DMS 273 treated with DMSO at 0.1 percent for 48 hours (cell line): ENCODE measurements at places on chromosomes 11 and 22.

DNA sequence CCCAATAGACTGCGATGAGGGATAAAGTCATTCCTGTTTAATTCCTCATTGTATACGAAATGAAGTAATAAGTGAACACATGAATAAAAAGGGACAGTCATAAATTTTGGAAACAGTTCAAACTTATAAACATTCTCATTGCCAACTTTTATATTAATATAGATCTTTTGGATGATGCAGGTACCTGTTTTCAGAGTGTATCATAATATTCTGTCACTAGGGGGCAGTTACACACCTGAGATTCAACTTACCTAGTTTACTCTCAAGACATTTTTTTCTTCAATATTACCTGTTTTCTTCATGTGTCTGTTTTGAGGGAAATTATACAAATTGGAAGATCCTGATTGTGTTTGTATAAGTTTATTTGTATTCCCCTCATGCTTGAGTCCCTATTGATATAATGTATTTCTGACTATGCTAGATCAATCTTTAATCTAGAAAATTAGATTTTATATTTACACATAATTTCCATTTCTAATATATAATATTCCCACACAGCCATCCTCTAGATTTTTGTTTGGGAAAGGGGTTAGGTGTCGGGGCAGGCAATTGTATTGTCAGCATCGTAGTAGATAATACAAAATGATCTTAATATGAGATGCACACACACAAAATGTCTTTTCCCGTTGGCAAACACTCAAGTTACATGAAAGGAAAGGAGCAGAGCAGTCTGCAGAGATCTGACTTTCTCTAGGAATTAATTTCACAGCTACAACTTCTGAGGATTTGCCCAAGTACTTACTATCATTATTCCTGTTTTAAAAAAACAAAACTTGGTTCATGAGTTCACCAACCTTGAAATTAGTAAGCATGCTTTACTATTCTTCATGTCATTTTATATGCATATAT, 18.4 kb downstream of the FDX1 start:
- DNase-seq = no peak

GRCh38 chr22:24413736-24414385, 13.5 kb upstream of the ADORA2A start:
- DNase-seq = no peak

DNA sequence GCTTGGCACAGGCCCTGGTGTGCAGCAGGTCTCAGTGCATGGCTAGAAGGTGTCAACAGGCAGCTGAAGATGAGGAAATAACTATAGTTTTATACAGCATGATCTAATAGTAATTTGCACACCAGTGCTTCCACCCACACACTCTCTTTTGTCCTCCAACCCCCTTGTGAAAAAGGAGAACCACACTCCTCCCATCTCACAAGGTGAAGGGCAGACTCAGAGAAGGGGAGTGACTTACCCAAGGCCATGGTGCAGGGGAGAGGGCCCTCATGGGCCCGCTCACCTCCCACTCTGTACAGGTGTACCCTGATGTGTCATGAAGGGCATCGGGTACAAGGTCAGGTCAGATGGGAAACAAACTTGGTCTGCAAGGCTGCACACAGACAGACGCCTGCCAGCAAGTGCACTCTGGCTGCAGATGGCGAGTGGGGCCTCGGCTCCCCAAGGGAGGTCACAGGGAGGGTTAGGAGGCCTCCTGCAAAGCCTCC, 53.4 kb downstream of the DGCR2 start:
- no peak for DNase-seq

GRCh38 chr11:44823006-44823405, 96.2 kb downstream of the TSPAN18 start:
- DNase-seq = no peak

DNA sequence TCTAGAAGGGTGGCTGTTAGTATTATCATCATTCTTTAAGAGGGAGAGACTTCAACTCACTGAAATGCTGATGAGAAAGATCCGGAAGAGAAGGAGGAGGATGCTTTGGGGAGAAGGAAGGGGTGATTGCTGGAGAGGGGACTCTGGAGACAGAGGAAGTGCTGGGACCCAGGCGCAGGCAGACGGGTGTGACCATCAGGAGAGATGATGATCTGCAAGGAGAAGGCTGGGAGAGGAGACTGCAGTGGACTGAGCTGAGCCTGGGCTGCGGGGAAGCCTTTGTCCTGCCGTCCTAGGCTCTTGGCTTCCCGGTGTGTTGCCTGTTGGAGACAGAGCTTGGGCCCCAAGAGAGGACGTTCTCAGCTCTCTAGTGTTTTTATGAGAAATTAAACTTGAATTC, 22.6 kb downstream of the RASD2 start:
- no peak for DNase-seq
